ENCODE measurements at places on chromosomes 2 and 18.

DNA sequence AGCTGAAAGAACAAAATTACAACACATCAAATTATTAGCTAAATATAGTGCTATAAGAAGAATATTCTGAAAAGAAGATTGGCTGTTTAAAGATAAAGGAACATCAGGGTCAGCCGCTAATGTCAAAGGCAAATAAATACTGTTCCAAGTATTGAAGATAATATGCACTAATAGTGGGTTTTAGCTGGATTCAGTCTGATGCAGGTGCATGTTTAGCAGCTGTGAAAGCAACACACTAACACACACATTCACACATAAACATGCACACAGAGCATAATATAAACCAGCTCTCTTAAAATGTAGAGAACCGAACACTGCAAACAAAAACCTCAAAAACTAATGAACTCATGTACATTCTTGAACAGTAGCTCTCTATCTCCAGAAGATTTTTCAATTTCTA is 634.6 kb downstream of the ERBB4 start:
- DNase-seq = no peak

GRCh38 chr2:23530909-23531276 is 145.9 kb downstream of the KLHL29 start:
- no peak for DNase-seq

DNA sequence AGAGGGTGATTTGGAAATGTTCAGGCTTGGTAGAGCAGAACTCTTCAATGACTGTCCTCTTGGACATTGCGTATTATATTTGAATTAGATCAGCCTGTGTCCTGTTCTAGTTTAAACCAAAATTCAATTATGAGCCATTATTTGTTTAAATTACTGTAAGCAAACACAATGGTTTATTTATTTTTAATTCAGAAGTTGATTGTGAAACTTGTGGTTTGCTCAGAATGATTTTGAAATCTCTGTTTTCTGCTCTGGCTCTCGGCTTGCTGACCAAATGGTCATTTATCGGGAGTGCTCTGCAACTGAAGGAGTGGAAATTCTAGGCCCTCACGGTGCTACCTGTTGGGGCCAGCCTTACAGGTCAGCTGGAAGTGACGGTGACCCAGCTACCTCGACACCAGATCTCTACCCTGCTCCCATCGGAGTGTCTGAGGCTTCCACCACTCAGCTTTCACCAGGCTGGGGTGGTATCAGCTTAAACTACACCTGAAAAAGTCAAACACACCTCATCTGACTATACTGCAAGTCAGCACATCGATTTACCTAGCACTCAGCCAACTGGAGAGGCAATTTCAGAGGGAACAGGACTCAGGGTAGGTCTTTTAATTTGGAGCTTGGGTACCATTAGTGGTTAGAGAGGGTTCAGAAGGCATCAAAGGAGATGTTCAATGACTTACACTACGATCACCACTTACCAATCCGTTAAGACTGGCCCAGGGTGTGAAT is 36.8 kb upstream of the GPD2 start:
- no peak for DNase-seq

DNA sequence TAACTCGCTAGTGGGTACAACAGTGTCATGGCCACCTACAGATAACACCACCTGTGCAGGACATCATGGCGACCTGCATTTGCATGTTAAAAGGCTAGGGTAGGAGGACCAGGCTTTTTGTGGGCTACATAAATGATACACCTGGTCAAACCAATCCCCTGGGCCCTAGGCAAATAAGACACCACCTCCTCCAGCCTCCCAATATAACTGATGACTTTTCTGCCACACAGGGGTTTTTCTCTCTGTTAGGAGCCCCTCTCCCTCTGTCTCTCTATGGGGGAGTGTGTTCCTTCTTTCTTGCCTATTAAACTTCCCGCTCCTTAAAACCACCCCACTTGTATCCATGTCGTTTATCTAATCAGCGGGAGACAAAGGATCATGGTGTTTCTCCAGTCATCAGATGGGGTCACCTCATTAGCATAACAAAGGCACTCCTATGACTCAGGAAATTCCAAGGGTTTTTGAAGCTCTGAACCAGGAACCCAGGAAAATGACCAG is 10.8 kb upstream of the BUB1 start:
- no peak for DNase-seq

GRCh38 chr2:85754313-85755095 is 713 bp downstream of the ATOH8 start:
- DNase-seq = no peak

- no peak for DNase-seq
These were observed 3.8 kb upstream of the SLC1A4 start for GRCh38 chr2:64985447-64985846.

DNA sequence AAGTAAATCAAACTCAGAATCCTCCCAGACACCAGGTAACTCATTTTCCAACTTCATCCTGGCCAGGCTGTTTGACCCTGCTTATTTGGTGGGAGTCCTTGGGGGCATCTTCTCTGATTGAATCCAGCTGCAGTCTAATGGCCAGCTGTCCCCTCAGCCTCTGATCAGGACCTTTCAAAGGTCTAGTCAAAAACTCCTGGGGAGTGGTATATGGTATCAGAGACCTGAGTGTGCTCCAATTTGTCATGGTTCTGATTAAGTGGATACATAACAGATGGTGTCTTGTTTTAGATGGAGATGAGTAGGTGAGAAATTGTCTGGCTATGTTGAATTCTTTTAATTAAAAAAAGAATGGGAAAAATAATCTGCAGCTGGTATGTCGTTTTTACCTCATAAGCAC is 842.6 kb upstream of the ACVR2A start:
- no peak for DNase-seq

GRCh38 chr2:15832030-15832709 is 108.2 kb upstream of the MYCN start:
- no peak for DNase-seq

DNA sequence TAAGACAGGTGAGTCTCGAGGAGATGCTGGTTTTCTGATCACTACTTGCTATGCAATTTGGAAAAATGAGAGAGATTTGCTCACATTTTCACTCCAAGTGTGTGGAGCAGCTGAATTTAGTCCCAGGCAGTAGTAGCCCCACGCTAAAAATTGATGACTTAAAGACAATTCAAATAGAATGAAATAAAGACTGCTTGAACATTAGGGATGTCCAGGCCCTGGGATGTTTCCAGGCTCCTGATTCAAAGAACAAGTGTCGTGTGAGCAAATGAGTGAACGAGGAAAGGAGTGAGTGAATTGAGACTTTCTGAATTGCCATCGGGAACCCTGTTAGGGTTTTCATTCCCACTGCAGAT is 37.3 kb upstream of the MRPL19 start:
- no peak for DNase-seq

- DNase-seq = no peak
These were observed 126.9 kb downstream of the KCNS3 start for GRCh38 chr2:18005411-18005810.

DNA sequence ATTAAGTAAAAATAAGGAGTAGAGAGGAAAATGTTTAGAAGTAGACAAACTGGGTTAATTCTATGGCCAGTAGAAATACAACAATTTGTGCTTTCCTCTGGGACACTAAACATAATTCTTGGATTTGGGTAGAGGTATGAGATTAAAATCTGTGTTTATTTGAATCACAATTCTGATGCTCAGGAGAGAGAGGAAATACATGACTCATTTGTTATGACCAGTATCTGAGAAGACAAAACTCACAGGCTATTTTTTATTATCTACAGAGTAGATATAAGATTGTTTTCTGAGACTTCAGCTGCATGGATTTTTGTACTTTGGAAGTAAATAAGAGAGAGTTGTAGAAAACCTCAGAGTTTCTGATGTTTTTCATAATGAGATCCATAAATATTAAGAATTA is 315.7 kb upstream of the CWC22 start:
- no peak for DNase-seq

DNA sequence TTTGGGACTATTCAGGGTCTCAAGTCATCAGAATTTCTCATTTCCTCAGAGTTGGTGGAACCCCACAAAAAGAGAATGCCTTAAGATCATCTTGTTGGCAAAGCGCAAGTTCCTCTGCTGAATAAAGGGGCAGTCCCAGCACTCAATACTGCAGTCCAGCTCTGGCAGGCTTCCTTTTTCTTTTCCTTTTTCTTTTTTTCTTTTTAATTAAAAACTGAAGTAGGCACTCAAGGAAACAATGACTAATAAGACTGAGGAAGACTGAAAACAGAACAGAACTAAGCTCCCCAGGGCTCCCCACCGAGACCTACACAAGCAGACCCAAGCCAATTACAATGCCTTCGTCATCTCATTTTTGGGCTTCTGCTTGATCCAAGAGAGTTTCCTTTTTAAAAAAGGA is 82.0 kb downstream of the STK39 start:
- no peak for DNase-seq

DNA sequence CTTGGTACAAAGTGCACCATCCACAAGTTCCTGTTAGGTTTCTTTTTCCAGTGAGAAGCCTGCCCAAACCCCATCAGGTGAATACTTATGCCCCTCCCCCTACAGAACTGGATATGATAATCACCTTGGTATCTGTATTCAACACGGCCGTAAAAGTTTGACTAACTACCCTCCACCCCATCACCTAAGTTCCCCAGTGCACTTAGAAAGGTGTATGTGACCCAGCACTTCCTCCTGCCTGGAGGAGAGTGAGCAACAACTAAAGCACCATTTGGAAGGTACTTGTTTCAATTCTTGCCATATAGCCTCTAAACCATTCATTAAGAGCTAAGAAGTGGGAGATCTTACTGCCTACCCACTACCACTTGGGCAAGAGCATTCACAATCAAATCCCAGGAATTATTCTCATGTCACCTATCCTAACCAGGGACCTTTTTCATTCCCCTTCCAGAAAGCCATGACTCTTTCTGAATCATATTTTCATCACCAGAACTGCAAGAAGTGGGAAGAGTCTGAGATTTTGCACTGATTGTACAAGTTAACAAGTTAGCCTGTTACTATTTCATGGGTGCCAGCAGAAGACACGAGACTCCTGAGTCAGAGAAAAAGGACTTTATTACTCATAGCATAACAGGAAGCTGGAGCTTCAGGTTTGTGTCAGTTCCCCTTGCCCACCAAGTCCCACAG is 53.5 kb upstream of the NDUFV2 start:
- DNase-seq = no peak

DNA sequence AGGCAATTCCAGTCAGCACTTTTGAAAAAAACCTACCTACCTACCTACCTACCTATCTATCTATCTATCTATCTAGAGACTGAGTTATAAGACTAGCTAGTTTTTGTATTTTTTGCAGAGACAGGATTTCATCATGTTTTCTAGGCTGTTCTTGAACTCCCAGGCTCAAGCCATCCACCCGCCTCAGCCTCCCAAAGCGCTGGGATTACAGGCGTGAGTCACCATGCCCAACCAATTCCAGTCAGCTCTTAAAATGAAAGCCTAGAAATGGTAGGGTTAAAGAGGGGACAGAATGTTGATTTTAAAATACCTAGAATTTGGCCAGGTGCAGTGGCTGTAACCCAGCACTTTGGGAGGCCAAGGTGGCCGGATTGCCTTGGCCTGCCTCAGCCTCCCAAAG is 19.1 kb downstream of the MSH2 start:
- DNase-seq = no peak

GRCh38 chr18:61948281-61948741 is 55.5 kb upstream of the RNF152 start:
- no peak for DNase-seq

DNA sequence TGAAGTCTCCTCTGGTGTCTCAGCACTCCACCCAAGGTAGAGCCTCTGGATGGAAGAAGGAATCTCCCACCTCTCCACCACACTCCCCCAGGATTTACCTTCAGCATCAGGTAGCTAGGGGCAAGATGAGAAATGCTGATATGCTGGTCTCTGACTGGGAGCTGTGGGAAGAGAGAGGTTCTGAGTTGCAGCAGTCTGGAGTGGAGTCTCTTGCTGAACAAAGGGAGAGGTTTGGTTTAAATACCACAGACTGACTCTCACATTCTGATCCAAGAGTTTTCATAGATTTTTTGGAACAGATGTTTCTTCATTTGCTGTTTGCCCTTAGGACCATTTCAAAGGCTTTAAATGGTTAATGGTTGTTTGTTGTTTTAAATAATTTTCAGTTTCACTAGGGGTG is 1.1 kb upstream of the CFLAR start:
- no peak for DNase-seq

DNA sequence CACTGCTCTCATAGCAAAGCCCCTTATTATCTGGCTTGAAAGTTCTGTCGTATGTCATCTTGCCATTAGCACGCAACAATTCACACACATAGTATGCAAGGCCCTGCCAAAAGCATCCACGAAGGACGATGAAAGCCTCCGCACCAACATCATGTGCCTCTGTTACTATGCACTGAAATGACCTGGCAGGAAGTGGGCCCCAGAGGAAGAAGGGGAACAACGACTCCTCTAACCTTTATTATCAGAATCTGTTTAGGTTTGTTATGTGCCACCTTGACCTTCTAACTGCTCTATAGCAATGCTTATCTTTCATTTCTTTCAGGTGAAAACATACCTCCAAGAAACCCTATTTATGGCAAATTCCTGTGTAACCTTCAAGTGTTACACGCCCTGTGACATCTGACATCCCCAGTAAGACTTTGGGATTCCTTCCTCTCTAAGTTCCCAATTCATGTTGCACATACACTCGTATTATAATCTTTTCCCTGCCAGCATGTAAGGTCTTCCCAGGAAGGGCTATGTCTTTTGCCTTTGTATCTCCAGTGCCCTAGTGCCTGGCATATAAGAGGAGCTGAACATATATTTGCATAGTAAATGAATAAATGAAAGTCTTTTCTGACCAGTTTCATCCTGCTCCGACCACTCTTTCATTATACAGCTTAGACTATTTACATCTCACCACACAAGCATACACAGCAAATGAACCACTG is 7.0 kb upstream of the NDUFV2 start:
- DNase-seq = no peak

DNA sequence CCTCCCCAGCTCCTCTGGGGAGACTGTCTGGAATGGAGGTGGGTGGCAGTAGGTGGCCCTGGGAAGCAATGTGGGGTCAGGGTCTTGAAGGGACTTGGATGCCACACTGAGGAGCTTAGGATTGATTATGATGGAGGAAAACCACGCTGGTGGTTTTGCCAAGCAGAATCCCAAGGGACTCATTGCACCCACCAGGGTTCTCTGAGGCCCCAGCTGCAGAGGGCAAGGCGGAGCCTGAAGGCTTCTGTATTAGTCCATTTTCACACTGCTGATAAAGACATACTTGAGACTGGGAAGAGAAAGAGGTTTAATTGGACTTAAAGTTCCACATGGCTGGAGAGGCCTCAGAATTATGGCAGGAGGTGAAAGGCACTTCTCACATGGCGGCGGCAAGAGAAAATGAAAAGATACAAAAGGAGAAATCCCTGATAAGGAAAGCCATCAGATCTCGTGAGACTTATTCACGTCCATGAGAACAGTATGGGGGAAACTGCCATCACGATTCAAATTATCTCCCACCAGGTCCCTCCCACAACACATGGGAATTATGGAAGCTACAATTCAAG is 87.2 kb upstream of the YWHAQ start:
- no peak for DNase-seq

GRCh38 chr2:151827564-151828142 is 568 bp downstream of the ARL5A start:
- no peak for DNase-seq

DNA sequence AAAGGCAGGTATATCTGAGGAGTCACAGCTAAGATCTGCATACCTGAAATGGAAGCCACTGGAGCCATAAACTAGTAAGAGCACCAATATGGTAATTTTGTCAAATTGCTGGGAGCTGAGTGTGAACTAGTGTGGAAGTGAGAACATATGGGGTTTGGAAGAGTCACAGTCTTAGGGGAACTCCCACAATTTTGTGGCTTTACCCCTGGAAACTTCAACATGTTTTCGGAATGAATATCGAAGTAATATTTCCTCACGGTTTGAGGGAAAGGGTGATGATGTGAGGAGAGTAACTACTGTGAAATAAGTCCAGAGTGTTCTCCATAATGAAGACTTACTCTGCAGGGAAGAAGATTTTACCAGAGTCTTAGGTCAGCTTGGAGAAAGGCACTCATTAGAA is 565.9 kb downstream of the RIT2 start:
- DNase-seq = no peak

Measured in AG04449 (cell line).